Endothelial cell of umbilical vein (primary cell): ENCODE measurements at places on chromosomes 6 and 20. TPM values are rescaled to one million over a fixed set of nuclear protein-coding genes. Genes with fewer than 3 reads are reported as not detected.

The C2 gene
- total RNA-seq = 0.60 TPM in 1 of 2 replicates, not detected in the other

The NKAIN2 gene
- 2.1 TPM in 1 of 2 replicates, not detected in the other for total RNA-seq

The CAGE1 gene
- total RNA-seq = not detected in 2 replicates

GRCh38 chr20:53370345-53370961 is 223.2 kb downstream of the ZNF217 start:
- H3K27me3 ChIP-seq = no peaks in the 10 kb centered on the region
- no peaks in the 10 kb centered on the region for H3K4me1 ChIP-seq
- no peak overlapping the region for H3K27ac ChIP-seq
- no peak for DNase-seq

- no peaks in the 10 kb centered on the region for H3K4me1 ChIP-seq
- no peak overlapping the region for H3K4me3 ChIP-seq
- H3K27me3 ChIP-seq = no peaks in the 10 kb centered on the region
- DNase-seq = no peak
- no peak overlapping the region for H3K27ac ChIP-seq
Measured at GRCh38 chr20:49540687-49541435, 27.1 kb downstream of the PTGIS start.

GRCh38 chr6:105779110-105779509 is 307.0 kb upstream of the PRDM1 start:
- H3K27ac ChIP-seq = no peak overlapping the region
- H3K4me1 ChIP-seq = no peaks in the 10 kb centered on the region
- H3K27me3 ChIP-seq = no peaks in the 10 kb centered on the region
- H3K4me3 ChIP-seq = no peak overlapping the region
- H3K36me3 ChIP-seq = no peaks in the 10 kb centered on the region

DNA sequence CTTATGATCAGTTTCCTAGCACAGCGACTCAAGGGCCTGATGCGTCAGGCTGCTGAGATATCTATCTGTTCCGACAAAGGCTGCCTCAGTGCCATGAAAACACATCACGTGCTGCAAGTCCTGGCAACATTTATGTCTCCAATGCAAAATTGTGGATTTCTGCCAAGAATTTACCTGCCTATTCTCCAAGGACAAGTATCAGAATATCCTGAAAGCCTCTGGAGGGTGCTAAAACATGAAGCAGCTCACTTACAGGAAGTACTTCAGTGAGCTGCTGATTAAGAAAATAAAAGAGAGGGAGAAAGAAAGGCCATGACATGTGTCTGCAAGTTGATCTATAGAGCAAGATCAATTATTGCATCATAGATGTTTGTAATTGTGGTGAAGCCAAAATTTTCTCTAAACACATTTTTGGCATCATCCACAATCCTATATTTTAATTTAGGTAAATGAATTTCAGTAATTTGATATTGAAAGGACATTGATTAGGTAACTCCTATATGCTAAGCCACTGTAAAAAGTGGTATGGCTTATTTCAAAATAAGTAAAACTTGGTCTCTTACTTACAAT is 25.8 kb upstream of the TPBG start:
- DNase-seq = no peak
- no peaks in the 10 kb centered on the region for H3K27me3 ChIP-seq
- no peak overlapping the region for H3K27ac ChIP-seq

DNA sequence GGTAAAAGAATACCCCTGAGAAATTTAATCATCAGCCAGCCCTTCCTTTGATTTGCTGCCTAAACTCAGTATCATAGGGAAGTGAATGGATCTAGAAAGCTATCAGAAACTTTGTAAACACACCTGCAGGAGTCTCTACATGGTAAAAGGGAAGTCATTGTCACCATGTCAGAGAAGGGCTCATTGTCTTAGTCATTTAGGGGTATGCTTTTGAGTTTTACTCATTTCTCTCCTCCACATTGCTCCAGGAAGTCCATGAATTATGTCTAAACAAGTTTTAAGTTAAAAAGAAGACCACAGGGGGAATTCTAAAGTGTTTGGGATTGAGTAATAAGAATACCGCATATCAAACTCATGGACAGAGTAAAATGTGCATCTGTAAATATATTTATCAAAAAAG is 2.5 kb downstream of the SLC17A1 start:
- no peaks in the 10 kb centered on the region for H3K36me3 ChIP-seq
- H3K4me1 ChIP-seq = no peaks in the 10 kb centered on the region
- no peak overlapping the region for H3K27ac ChIP-seq
- H3K4me3 ChIP-seq = no peak overlapping the region

DNA sequence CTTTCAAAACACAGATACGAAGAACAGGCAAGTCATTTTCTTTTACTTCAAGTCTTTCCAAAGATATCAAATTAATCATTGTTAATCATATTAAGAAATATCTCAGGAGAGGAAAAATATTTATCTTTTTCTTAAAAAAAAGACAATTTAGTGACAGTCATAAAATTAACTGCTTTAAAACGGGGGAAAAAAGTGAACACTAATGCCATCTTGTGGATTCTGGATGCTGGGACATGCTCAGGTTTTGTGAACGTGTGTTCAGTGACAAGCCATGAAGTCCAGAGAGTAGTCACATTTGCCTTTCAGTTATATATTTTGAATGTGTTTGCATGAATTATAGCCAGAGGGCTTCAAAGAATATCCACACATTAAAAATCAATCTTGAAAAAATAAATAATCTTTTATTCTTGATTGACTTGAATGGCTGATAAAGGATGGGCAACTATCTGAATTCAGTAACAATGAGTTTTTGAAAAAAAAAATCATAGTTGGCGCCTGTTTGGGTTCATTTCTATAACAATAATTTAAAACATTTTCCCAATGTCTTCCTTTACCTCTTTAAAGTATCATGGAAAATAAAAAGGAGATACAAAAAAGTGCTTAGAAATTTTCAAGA is 74.7 kb upstream of the NOX3 start:
- peak overlapping the region; percentile 83 for H3K27ac ChIP-seq
- peaks cover 16% of the 10 kb centered on the region for H3K4me1 ChIP-seq
- H3K36me3 ChIP-seq = no peaks in the 10 kb centered on the region
- H3K4me3 ChIP-seq = no peak overlapping the region
- H3K27me3 ChIP-seq = no peaks in the 10 kb centered on the region
